HEK293T (cell line): ENCODE measurements at places on chromosomes 5 and 9.

GRCh38 chr5:151167022-151167421 is 9.4 kb upstream of the ANXA6 start:
- DNase-seq: no peak

- DNase-seq: no peak
Observed at GRCh38 chr5:78626009-78626571, 22.5 kb downstream of the LHFPL2 start.

- DNase-seq: no peak
Observed at GRCh38 chr5:573976-574375, 38.2 kb upstream of the CEP72 start.

- DNase-seq: no peak
Observed at GRCh38 chr9:72681283-72681630, 159.8 kb downstream of the TMC1 start.

GRCh38 chr9:694403-695154 is 146.9 kb upstream of the DMRT1 start:
- no peak for DNase-seq
